ENCODE measurements at places on chromosomes 6 and 20.

DNA sequence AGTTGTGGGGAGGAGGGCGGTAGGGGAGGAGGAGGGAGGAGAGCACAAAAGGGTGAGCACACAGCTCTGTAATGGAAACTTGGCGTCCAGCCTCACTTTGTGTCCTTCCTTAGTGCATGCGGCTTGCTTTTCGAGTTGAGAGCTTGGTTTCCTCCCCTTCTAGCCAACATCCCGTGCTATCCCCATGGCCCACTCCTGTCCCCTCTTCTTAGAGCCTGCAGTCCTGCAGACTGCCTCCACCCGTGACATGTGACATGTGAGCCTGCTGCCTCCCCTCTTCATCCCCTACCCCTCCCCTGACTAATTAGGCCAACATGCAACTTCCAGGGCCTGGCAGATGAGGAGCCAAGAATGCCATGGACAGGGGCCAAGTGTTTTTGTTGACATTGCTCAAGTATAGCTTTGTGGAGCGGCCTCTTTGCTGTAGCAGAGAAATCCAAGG is 63.2 kb downstream of the SLC24A3 start:
- H3K36me3 ChIP-seq: no peaks in the 10 kb centered on the region
- no peaks in the 10 kb centered on the region for H3K27me3 ChIP-seq
- peaks cover 13% of the 10 kb centered on the region for H3K4me1 ChIP-seq
- H3K27ac ChIP-seq: peak overlapping the region; percentile 58

DNA sequence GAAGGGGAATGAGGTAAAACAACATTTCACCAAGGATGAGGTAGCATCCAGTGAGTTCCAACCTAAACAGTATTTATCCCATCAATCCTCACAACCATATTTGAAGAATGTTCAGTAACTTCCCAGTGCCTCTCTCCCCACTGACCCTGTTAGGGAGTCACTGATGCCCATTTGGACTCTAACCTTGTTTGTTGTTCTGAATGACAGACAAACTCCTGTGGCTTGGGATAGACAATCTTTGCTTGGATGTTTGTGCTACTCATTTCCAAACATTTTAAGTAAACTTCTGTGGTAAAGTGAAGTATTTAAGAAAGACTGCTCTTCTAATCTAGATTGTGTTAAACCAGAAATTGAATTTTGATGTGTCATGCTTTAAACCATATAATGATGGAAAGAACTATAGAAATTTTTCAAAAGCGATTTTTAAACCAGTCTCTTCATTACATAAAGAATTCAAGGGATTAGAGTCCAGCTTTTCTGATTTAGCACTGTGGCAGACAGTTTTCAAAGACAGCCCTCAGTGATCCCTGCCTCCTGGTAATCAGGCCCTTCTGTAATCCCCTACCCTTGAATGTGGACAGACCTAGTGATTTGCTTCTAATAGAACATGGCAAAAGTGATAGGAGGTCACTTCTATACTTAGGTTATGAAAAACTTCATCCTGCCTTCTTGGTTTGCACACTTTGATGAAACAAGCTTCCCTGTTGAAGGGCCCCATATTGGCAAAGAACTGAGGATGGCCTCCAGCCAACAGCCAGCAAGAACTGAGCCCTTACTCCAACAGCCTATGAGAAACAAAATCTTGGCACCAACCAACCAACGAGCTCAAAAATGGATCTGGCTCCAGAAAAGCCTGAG is 191.6 kb downstream of the DST start:
- H3K36me3 ChIP-seq: peaks cover 8% of the 10 kb centered on the region
- DNase-seq: no peak
- H3K4me3 ChIP-seq: no peak overlapping the region
- peaks cover 6% of the 10 kb centered on the region for H3K4me1 ChIP-seq
- H3K27me3 ChIP-seq: no peaks in the 10 kb centered on the region
- H3K27ac ChIP-seq: no peak overlapping the region

DNA sequence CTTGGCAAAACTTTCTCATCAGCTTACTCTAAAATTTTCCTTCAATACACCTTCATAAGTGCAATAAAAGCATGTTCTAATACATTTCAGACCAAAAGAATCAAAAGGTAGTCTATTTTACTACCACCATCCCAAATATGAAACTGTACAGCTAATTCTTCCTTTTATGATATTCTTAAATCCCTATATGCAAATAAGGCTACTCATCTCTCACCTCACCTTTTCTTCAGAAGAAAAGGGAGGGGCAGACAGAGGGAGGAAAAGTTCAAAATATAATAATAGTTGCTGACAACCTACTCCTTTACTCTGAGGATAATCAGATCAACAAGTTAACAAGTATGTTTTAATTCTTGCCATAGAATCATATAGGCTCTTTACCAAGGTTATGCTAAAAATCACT is 7.4 kb downstream of the C6orf120 start:
- DNase-seq: no peak
- H3K27me3 ChIP-seq: no peaks in the 10 kb centered on the region
- peaks cover 66% of the 10 kb centered on the region for H3K36me3 ChIP-seq

GRCh38 chr20:62740286-62741141 is 31.9 kb downstream of the NTSR1 start:
- H3K4me3 ChIP-seq: no peak overlapping the region
- H3K4me1 ChIP-seq: peaks cover 4% of the 10 kb centered on the region
- no peaks in the 10 kb centered on the region for H3K36me3 ChIP-seq
- peak; percentile 63 for DNase-seq

DNA sequence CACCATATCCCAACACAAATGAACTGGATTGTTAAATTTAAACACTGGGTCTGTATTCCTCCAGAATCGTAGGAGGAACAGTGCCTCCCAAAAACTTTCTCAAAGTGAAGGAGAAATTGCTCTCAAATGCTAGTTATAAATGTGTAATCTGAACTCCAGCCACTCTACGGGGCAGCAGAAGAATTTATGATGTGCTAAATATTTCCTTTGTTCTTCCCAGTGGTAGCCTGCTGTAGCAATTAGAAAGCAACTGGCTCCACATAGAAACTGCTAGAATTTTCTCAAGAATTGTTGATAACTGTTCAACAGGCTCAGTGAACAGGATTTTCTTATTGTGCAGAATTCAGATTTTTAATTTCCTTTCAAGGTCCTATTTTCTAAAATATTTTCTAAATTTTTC is 49.8 kb upstream of the EYA4 start:
- no peak overlapping the region for H3K4me3 ChIP-seq
- H3K36me3 ChIP-seq: no peaks in the 10 kb centered on the region
- H3K4me1 ChIP-seq: no peaks in the 10 kb centered on the region
- DNase-seq: no peak
- H3K27ac ChIP-seq: no peak overlapping the region

DNA sequence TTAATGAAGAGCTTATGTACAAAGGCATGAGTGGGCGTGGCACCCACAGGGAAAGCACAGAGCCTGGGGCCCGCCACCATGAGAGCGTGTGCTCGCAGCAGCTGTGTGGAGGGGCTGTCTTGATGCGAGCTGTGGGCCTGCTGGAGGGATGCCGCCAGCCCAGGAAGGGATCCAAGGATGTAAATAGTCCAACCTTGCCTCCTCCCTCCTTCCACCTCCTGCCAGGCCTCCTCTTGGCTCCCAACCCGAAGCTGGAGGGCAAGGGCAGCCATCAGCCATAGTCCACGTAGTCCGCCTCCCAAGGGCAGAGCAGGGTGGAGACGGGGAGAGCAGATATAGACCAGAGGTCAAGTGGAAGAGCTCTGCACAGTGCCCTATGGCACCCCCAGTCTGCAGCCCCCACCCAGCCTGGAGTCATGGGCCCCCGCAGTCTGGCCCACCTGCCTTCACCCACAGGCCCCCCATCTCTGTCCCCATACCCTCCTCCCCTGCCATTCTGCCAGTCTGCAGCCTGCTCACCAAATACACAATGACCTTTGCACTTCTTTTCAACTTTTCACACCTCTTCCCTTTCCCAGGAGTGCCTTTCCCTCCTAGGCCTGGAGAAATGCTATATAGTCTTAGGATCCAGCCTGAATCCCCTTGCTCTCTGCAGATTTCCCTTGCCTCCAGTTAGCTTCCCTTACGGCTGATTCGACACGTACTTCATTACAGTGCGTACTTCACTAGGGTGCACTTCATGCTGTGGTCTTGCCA is 77.1 kb downstream of the SHLD1 start:
- H3K36me3 ChIP-seq: no peaks in the 10 kb centered on the region
- no peak for DNase-seq
- H3K27me3 ChIP-seq: no peaks in the 10 kb centered on the region
- H3K4me3 ChIP-seq: no peak overlapping the region

DNA sequence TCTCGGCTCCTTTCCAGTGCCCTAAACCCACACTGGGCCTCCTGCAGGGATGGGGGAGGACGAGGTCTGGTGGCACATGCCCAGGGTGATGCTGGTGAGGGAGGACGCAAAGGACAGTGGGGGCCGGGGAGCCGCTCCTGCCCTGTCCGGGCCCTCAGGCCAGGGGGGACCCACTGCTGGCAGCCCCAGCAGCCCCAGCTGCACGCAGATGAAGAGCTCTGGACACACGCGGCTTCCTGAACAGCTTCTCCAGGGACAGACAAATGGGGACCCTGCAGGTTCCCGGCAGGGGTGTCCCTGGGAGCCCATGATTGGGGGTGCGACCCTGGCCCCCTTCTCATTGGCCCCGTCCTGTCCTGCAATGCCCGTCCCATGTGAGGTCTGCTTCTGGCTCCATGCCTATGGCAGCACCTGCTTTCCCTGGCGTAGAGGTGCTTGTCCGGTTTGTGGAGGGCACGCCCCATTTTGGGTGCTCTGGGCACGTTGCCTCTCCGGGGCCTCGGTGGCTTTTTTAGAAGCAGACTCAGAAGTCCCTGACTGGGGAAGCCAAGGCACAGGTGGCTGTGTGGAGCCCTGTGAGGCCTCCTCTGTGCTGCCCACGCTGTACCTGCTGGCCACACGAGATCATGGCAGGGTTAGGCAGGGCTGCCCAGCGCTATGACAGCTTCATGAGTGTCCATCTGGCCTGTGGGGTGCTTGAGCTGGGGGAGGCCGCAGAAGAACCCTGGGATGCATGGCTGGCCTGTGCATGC is 15.4 kb upstream of the TNFRSF6B start:
- no peak overlapping the region for H3K4me3 ChIP-seq
- peaks cover 5% of the 10 kb centered on the region for H3K36me3 ChIP-seq
- H3K4me1 ChIP-seq: peaks cover 21% of the 10 kb centered on the region
- no peaks in the 10 kb centered on the region for H3K27me3 ChIP-seq

DNA sequence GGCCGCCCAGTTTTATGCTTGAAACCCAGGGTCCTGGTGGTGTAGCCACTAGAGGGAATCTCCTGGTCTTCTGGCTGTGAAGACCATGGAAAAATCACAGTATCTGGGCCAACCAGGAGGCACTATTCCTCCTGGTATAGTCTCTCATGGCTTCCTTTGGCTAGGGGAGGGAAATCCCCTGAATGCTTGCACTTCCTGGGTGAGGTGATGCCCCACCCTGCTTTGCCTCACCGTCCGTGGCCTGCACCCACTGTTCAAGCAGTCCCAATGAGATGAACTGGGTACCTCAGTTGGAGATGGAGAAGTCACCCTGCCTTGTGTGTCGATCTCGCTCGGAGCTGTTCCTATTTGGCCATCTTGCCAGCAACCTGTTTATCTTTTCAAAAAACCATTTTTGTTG is 10.1 kb upstream of the ZNF337 start:
- no peaks in the 10 kb centered on the region for H3K36me3 ChIP-seq
- H3K27me3 ChIP-seq: no peaks in the 10 kb centered on the region

- DNase-seq: no peak
- no peaks in the 10 kb centered on the region for H3K36me3 ChIP-seq
- H3K4me1 ChIP-seq: no peaks in the 10 kb centered on the region
- no peak overlapping the region for H3K27ac ChIP-seq
- H3K27me3 ChIP-seq: peaks cover 9% of the 10 kb centered on the region
- no peak overlapping the region for H3K4me3 ChIP-seq
Measured at GRCh38 chr6:73964241-73964854, 268.3 kb downstream of the CD109 start.
